ENCODE measurements at places on chromosomes 6 and 20.

- peak; percentile 59 for DNase-seq
These were observed 859 bp upstream of the SMIM29 start for GRCh38 chr6:34249469-34250261.

GRCh38 chr6:31356946-31357466, at the start of gene HLA-B:
Gene HLA-B (minus strand): TSS chr6:31357179. CDS start chr6:31357158, 21 bp downstream.
- DNase-seq, result peak; percentile 91

- no peak for DNase-seq
These were observed 30.2 kb downstream of the CHD6 start for GRCh38 chr20:41587956-41588355.

DNA sequence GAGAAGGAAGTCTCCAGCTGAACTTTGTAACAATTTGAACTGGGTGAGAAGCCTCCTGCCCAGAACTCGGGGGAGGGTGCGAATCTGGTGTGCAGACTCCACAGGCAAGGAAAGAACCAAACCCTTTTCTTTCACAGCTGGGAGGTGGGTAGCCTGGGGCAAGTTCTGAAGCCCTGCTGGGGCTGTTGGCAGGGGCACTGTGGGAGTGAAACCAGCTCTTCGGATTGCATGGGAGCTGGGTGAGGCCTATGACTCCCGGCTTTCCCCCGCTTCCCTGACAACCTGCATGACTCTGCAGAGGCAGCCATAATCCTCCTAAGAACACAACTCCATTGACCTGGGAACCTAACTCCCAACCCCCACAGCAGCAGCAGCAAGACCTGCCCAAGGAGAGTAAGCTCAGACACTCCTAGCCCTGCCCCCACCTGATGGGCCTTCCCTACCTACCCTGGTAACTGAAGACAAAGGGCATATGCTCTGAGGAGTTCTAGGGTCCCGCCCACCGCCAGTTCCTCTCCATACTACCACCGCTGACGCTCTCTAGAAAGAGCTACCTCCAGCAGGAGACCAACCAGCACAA, 37.5 kb downstream of the SOD2 start:
- no peak for DNase-seq

DNA sequence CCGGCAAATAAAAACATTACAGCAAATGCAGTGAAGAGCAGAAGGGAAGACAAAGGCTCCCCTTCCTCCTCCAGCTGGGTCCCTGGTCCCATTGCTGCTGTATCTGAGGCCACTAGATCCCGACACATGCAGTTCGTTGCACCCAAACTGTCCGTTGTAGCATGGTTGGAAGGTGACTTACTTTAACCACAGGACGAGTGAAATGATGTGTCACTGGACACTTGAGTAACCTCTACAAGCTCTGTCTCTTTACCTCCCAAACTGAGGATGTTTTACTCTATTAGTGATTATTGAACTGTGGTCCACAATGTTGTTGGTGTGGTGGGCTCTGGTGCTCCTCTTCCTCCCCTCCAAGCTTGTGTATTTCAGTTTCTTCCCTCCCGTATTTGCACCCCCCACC, 46.2 kb upstream of the ARMH2 start:
- no peak for DNase-seq

DNA sequence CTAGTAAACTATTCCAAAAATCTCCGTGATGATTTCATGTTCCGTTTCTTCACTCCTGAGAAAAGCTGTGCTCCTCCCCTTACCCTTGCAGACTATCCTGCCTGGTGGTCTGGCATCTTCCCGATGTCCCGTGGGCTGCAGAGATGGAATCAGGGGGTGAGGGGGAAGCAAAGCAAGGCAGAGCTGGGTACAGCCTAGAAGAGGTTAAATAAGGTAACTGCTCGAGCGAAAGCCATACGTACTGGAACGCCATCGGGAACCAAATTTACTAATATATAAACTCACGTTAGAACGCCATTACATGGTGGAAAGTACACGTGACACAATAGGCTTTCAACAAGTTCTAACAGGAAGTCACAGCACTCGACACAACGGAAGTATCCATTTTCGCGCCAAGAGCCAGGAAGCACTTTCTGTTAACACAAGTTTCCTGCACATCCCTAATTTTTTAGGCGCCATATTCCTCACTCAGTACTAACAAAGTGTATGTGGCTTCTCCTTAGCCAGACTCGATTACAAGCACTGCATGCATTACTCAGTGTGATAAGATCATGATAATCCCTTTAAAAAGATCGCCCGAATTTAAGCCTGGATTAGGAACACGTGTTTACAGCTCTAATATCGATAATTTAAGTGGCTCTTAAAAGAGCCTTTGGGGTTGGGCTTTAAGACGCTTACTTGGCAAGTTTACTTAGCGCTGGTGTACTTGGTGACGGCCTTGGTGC, 101.6 kb upstream of the PRSS16 start:
- peak; percentile 92 for DNase-seq

GRCh38 chr20:10686356-10687133, 12.7 kb upstream of the JAG1 start:
- no peak for DNase-seq

GRCh38 chr6:16222826-16223225, 15.6 kb upstream of the GMPR start:
- DNase-seq, result no peak

DNA sequence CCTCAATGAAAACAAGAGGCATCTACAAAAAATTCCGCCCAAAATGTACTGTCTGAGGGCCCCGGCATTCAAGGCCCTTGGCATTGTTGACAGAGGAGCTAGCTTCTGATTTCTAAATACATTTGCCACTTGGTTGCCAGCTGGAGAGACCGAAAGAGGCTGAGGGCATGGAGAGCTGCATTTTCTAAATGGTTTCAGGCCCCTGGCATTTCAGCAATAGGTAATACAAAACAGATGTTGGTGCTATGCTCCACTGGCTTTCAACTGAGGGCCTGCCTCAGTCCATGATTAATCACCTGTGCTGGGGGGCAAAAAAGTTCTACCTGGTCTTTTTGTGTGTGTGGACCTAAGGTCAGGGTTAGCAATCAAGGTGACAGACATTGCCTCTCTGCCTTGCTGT, 79.5 kb upstream of the ISM1 start:
- DNase-seq, result no peak

DNA sequence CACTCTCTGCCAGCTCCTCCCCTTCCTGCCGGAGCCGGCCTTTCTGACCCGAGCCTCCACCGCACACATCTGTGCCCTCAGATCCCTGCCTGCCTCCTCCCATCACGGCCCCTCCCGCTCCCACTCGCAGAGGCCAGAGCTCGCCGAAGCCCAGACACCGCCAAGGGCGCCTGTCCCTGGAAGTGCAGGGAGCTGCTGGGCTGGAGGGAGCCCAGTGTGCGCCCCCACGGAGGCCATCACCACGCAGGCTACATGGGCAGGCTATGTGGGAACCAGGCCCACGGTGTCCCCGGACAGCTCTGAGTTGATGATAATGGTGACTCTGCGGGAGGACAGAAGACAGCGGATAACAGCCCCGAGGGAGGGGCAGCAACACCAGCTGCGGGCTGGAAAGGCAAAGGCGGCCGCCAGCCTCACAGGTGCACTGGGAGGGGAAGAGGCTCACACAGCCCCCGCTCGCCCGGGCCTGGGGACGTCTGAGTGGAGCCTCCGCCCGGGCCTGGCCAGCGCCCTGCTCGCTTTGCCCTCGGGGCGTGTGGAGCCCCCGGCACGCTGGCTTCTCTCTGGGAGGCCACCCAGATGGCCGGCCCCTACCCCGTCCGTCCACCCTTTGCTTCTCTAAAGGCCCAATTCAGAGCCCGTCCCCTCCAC, 154.9 kb downstream of the DLL1 start:
- DNase-seq, result no peak

DNA sequence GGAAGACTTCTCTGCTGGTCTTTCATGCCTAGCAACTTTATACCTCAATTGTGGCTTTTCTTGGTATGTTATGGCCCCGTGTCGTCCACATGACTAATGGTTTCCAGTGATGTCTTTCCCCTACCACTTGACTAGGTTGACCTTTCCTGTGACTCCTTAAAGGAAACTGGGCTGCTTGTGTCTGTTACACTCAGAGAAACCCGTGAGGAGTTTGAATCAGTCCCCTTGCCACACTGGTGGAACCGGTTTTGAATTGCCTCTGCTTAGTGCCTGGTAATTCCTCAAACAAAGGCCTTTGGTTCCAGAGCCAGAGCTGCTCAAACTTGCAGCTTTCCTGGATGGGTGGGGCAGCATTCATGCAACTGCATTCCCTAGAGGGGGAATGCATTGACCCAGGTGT, 21.9 kb downstream of the ECT2L start:
- no peak for DNase-seq

GRCh38 chr20:19765913-19766312, 7.9 kb downstream of the RIN2 start:
- no peak for DNase-seq

DNA sequence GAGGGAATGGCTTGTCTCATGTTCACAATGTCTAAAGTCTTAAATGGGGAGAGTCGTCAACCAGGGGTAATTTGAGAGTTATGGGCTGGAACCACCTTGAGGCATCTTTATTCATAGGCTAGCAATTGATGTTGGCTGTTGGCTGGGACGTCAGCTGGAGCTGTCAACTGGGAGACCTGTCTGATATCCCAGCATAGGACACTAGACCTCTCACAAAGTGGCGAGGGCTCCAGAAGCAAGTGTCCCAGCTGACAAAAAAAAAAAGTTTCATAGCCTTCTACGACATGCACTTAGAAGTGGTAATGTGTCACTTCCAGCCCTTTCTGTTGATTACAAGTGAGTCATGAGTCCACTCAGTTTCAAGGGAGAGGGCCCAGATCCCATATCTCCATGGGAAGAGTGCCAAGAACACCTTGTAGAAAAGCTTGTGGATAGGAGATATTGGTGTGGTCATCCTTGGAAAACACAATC, 278.0 kb downstream of the ESR1 start:
- no peak for DNase-seq

- peak; percentile 59 for DNase-seq
These were observed 13.2 kb upstream of the ZBTB24 start for GRCh38 chr6:109496036-109496772.

DNA sequence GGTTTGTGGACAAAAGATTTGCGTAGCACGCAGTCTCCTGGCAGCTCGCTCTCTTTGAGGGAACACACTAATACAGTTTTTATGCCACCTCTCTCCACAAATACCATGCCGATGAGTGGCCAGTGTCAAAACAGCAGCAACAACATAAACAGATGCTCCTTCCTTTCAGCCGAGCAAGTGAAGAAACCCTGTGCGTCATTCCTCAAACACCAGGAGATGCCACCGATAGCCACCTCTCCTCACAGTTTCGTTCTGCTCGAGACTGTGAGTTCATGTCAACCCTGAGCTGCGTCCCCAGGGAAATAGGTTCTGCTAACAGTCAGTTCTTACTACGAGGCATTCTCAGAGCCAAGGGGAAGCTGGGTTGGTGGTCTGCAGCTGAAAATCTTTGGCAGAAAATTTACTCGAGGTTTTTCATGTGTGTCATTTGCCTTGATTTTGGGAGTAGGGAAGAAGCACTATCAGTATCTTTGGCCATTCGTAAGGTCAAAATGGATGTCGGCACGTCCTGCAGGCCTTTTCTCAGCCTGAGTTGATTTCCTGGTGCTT, 59.9 kb downstream of the EYA2 start:
- no peak for DNase-seq

DNA sequence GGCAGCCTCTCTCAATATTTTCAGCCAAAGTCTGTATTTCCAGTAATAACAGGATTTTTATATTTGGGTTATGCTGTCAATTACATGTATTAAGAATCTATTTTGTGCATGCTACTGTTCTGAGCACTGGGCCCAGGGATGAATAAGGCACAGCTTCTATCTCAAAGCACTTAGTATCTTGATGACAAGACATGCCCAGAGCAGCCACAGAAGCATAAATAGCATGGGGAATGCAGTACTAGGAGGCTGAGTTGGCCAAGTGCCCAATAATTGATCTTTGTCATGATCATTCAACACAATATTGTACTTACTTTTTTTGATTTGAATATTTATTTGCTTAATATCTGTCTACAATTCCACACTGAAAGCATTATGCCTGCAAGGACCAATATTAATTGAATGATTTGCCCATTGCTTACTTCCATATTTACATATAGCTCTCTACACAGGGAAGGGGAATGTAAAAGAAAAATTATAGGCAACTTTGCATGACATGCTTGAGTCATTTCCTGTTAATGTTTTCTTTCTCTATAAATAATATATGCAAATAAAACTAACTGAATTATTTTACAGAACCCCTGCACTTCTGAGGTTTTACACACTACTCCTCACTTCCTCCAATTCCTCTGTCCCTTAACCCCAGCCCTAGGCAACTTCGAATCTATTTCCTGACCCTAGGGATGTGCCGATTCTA, 298.9 kb upstream of the BMP2 start:
- no peak for DNase-seq

DNA sequence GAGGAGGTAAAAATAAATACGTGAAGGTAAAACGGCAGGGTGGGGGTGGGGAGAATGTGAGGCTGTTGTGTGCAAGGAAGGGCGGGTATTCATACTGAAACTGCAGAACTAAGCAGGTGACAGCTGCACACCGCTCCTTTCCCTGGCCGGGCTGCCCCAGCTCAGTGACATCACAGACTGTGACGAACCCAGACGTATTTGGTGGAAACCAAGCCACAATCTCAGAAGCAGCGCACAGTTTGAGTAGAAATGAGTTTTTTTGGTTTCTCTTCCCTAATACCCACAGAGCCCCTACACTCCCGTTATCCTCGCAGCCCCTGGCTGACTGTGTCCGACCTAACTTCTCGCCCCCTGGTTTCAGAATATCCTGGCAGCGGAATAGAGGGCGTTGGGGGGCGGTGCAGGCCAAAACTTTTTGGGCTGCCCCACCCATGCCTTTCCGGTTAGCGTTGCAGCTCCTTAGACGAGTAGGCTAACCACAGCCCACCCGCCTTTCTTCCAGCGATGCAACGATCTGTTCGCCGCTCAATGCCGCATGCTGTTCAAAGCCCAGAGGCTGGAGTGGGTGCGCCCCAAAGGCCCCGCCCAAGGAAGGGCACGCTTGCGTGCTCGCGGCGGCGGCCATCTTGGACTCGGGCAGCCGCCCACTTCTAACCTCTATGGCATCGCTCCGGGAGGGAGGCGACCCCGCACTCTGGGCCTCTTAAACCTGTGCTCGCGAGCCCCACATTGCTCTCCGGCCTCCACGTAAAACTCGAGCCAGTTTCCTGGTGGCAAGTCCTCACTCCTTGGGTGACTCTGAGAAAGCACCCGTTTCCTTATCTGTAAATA, 9.1 kb downstream of the BAK1 start:
- DNase-seq, result peak; percentile 98

- no peak for DNase-seq
These were observed 34.5 kb downstream of the LATS1 start for GRCh38 chr6:149683256-149683859.

- DNase-seq, result no peak
These were observed 19.5 kb downstream of the NDUFAF4 start for GRCh38 chr6:96878143-96878542.

DNA sequence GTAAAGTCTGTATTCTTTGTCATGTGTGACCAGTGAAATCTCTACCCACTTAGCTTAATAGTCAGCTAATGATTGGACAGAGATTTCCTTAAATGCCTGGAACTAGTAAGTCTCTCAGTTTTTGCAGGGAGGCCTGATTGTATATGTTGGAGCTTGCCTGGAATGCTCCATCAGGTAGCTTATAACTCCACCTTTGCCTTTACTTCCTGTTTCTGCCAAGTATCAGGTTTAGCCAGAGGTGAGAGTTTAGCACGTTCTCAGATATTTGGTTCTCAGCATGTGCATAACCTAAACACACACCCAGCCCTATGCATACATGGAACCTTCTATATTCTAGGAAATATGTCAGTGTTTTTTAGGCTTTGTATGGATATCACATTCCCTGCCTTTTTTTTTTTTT, 435.3 kb downstream of the CDKAL1 start:
- DNase-seq, result no peak

Measured in activated CD4-positive, alpha-beta T cell treated with anti-CD3 and anti-CD28 coated beads, Interleukin-2, amount 10 ng/mL, durations not matched to agents 24 days and 14 days (primary cell).